ENCODE measurements at places on chromosomes 12 and 14.
A peak's percentile ranks its signal among the peaks of the same experiment; 100 is the strongest.

GRCh38 chr12:108606492-108606891 lies 8.6 kb upstream of the TMEM119 start:
- no peak for DNase-seq

DNA sequence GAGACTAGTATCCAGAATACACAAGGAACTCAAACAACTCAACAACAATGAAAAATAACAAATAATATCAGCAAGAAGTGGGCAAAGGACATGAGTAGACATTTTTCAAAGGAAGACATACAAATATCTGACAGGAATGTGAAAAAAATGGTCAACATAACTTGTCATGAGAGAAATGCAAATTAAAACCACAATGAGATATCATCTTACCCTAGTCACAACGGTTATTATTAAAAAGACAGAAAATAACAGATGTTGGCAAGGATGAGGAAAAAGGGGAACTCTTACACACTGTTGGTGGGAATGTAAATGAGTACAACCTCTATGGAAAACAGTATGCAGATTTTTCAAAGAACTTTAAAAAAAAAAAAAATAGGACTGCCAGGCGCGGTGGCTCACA lies 20.4 kb downstream of the VWF start:
- no peak for DNase-seq

- no peak for DNase-seq
Measured at GRCh38 chr12:52822771-52823510, 9.0 kb upstream of the KRT4 start.

GRCh38 chr14:63375769-63376168 lies 57.0 kb upstream of the GPHB5 start:
- DNase-seq = no peak

- peak; percentile 56 for DNase-seq
Measured at GRCh38 chr12:51421266-51421884, 3.3 kb upstream of the SLC4A8 start.

GRCh38 chr12:64128366-64128765 lies 93.7 kb downstream of the KICS2 start:
- DNase-seq = no peak

DNA sequence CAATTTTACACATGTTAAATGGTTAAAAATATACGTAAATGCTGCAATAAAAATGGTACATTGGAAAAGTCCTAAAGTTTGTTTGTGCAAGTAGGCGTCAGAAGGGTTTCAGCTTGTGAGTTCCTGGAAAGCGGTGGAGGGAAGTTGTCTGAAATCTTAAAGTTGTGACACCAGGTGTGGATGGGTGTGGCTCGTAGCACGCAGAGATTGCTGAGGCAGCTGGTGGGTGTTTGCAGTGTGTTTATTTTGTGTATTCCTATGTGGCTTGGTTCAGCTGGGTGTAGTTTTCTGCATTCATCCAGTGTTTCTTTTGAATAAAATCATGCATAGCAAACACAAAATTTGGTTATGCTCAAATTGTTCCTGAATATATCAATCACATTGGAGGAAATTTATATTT lies 136.8 kb upstream of the TBX3 start:
- no peak for DNase-seq

DNA sequence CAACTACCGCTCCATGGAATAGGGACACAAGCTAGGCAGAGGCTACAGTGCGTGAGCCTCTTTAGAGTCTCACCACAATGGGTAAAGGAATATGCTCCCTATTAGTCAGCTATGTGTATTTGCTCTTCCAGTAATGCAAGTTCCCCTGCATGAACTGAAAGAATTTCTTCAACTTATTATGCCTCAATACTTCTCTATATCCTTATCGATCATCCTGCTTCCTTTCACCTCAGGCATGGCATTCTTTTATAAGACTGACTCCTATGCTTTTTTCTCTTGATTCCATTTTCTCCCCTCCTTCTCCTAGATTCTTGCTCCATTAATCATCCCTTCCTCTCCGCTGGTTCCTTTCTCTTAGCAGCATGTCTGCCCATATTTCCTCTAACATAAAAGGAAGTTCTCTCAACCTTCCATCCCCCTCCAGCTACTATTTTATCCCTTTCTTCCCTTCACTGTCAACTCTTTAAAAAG lies 94.5 kb upstream of the CPM start:
- DNase-seq = no peak

DNA sequence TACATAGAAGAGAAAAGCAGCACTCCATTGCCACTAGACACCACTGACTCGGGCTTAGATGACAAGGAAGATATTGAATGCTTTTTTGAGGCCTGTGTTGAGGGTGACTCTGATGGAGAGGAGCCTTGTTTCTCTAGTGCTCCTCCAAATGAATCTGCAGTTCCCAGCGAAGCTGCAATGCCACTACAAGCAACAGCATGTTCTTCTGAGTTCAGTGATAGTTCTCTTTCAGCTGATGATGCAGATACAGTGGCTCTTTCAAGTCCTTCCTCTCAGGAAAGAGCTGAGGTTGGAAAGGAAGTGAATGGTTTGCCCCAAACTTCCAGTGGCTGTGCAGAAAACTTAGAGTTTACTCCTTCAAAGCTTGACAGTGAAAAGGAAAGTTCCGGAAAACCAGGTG lies 114.5 kb upstream of the NPAS3 start:
- DNase-seq = no peak

DNA sequence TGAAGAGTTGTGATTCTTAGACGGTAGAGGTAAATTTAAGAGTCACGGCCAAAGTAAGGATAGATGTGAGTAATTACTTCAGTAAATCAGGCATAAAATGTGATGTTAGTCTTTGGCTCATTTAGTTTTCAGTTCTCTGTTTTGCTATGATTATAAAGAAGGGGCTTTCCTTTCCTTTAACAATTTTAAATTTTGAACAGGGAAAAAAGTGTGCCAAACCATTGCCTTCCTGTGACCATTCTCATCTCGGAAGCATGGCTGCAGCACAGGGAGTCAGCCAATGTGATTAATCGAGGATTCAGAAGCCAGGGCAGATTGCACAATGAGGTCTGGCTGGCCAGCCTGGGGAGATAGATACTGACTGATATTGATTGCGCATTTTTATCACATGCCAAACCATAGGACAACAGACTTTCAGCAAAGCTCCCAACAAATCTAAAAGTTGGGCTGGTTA lies 480.2 kb upstream of the PRICKLE1 start:
- DNase-seq = no peak

GRCh38 chr12:115504306-115505290 lies 772.9 kb downstream of the MED13L start:
- DNase-seq = no peak

DNA sequence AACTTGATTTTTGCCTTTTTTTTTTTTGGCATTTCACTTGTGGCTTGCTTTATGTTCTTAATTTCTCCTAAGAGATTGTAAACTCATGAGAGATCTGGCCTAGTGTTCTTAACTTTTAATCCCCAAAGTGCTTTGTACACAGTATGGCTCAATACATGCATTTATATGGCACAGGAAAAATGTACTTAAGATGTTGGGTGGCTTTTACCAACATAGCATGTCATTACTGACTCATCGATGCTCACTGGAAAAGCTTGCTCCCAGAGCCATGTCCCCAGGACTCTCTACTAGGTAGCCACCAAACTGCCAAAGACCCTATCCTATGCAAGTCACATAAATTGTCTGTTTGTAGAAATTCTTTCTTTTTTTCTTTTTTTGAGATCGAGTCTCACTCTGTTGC lies 13.1 kb upstream of the SMCO3 start:
- no peak for DNase-seq

GRCh38 chr12:16605642-16606116 lies 283 bp downstream of the LMO3 start:
- DNase-seq = no peak

DNA sequence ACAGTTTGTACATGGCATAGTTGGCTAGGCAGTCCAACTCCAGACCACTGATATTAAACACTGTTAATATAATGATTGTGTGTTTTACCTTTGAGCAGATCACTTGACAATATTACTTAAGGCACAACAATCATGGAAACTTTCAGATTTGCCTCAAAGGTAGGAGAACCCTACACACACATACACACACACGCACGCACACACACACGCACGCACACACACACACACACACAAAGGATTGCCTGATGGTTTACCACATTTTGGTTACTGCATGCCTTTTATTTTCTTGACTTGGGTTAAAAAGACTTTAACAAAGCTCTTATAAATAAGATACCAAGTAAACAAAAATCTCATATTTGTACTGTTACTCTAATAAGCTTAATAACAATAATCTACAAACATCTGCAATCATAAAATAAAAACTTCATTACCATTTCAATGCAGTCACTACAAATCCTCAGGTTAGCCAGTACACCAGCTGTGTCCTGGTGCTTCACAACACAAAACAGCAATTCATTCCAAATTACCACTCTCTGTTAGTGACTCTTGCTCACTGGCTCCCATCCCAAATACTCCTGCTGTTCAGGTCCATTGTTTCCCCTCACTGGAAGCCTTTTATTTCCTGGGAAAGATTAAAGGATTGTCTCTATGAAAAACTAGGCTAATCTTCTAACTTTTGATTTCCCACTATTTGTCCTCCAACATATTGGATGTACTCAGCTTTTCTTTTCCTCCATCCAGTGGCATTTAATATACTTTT lies 175.2 kb upstream of the ATP2B1 start:
- DNase-seq = no peak

- no peak for DNase-seq
Measured at GRCh38 chr12:118420673-118421072, 44.3 kb downstream of the SUDS3 start.

GRCh38 chr14:57136669-57137328 lies 131.9 kb downstream of the EXOC5 start:
- DNase-seq = peak; percentile 22

DNA sequence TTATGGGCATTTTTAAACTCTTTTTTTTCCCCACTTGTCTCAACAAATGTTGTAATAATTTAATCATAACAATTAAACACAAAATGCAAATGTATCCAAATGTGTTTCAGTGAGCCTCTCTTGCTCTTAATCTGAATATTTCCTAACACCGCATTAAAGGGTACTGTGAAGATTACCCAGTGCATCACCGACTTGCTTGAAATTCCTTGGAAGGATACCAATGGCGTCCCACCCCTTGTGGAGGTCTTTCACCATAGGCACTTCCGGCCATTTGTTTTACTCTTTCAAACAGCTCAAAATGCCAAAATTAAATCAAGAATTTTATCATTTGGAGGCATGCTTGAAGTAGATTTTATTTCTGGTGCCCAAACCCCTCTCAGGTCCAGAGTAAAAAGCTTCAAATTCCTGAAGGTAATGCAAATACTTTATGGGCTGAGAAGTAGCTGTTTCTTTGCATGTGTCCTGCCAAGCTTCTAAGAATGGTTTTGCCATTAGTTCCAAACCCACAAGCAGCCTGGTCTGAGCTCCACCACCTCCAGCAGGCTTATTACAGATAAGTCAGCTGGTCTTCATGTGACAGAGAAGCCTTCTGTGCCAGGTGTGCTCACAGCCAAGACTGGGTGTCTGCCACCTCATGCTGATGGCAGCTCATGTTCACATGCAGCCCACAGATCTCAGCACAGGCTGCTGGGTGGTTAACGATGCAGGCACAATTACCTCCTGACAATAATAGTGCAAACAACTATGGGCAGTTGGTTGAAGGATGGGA lies 16.4 kb upstream of the NUDT4 start:
- DNase-seq = peak; percentile 43

DNA sequence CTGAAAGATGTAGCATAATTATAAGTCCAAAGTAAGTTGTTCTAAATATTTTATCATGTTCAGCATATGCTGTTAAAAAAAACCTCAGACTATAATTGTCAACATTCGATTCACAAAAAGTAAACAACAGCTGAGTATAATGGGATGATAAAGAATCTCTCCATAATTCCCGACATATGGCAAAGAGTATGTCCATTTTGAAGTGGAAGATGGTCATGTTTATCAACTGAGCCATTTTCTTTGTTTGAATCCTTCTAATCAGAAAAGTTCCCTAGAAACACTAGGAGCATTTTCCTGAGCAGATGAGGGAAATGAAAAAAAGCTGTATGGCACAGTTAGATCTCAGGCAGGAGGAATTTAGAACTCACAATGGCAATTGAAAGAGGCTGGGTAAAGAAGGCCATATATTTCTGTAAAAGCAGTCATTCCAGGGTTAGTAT lies 192.1 kb upstream of the AMIGO2 start:
- DNase-seq = no peak

GRCh38 chr14:20644520-20644919 lies 3.0 kb upstream of the OR6S1 start:
- DNase-seq = no peak

GRCh38 chr14:75539561-75540478 lies 17.6 kb downstream of the BATF start:
- no peak for DNase-seq

- no peak for DNase-seq
Measured at GRCh38 chr14:74524076-74524811, 30.7 kb downstream of the ISCA2 start.

DNA sequence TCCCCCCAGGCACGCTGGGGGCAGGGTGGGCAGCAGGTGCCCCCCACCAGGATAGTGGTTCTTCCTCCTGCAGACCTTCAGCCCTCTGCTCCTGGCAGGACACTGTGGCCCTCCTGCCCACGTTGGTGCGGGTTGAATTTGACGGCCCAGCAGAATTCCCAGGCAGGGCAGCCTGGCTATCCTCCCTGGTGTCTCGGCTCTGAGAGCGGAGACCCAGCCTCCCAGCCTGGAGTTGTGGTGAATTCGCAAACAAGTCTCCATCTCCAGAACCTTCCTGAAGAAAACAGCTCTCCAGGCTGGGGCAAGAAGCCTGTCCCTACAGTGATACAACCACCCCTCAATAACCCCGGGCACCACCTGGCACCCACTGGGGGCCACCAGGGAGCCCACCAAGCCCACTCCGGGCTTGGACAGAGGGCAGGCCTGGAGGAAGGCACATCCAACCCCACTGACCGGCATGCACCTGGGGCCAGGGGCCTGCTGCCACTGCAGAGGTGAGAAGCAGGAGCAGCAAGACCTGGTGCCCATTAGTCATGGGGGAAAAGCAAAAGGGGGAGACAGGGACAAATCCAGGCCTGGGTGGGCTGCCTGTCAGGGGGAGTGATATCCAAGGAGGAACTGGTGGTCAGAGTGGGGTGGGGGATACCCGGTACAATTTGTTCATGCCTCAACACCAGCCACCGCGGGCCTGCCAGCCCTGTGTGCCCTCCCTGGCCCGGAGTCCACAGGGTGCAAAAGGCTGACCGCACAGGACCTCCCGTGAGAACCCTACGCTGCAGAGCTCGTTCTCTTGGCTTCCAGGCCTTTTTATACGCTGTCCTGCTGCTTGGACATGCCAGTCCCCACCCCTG lies 3.6 kb downstream of the ANKRD9 start:
- DNase-seq = no peak

DNA sequence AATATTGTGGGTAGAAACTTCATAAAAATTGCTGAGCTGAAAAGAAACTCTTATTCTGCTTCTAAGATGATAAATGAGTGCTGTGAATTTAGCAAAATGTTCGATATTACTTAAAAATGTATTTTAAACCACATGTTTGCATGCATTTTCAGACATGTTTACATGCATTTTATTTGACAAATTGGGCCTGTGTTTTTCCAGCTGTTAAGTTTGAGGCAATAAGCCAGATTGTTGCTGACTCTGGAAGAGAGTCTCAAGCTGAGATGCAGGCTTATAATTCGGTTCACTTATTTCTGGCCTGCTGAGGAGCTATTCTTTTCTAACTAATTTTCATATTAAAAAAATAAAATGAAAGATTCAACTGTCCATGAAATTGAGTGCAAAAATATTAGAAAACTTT lies 110.1 kb downstream of the SYNE2 start:
- DNase-seq = no peak
